Bone marrow (tissue), 2 donors: ENCODE measurements at places on chromosomes 2 and 18.
A peak's percentile ranks its signal among the peaks of the same experiment; 100 is the strongest.

DNA sequence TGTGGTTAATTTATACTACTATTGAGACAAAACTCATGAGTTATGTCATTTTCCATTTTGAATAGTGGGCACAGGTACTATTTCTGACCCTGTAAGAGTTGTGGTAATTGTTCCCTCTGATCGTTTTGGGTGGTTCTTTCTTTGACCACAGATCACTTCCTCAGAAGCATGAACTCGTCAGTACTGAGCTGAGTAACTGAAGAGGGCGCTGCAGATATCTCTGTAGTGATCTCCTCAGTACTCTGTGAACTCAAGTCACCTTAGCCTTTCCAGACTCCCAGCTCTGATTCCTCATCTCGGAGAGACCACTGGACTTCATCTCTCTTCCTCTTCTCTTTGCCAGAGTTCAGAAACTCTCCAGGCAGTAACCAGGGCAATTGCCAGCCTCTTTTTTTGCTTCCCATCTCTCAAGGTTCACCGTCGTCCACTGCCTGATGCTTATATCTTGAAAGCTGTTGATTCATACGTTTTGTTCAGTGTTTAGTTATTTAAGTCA lies 9.4 kb upstream of the IL1RL1 start:
- DNase-seq: no peak

DNA sequence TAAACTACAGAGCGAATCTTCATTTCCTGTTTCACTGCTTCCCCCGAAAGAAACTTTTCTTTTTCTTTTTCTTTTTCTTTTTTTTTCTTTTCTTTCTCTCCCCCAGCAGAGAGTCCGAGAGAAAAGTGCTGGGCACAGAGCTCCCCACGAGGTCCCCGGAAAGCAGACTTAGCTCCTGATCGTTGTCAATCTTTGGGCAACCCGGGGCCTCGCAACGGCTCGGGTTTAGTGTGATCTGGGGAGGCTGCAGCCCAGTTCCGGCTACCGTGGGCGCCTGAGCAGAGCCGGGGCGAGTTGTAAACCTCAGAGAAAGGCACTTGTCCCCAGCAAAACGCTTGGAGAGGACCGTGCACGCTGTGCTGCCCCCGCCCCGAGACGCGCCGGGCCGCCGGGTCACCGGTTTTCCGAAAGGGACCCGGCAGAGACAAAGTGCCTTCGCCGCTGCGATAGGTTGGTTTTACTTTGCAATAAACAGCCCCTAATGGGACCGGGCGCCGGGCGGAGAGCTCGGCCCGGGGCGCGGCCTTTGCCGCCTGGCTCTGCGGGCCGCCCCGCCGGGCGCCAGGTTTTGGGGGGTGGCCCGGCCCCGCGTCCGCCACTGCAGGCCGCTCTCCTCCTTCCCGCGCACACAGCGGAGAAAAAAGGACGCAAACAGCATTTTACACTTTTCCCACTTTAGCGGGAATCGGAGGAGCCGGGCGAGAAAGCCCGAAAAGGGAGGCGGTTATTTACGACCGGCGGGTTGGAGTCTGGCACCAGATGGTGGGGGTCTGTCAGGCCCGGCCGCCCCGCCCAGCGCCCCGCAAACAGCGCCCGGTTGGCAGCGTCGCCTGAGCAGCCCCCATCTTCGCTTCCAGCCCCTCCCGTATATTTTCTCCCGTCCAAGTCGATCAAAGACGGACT lies 136.0 kb downstream of the INSIG2 start:
- DNase-seq: no peak

DNA sequence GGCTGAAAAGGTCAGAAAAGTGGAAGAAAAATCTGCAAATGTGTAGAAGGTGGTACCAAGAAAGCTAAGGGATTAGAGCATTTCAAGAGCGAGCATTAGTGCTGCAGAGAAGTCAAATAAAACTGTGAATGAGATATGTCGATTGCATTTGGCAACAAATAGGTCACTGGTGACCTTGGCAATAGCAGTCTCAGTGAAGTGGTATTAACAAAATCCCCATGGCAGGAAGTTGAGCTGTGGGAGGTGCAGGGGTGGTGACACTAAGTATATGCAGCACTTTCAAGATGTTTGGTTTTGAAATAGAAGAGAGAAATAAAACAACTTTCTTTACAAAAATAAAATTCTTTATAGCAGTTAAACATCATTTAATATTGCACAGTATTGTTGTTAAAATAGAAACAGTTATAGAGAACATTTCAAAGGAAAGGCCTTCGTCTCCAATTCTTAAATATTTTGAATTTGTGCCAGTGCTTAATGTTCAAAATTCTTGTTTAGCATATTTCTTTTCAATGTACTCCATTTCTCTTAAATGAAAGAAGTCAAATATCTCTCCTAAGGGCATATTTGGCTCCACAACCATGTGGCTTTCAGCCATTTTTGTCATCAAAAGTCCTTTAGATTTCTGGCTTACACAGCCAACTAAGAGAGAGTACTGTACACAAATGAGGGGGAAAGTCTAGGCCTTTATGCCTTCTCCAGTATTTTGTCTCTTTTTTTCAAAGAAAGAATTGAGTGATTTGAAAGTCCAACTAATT lies 443.0 kb upstream of the MMADHC start:
- no peak for DNase-seq

- DNase-seq: no peak
These were observed 79.6 kb downstream of the PDE11A start for GRCh38 chr2:177992992-177993391.

GRCh38 chr2:99106913-99107312 lies 34.6 kb upstream of the C2orf15 start:
- DNase-seq: peak; percentile 28

- DNase-seq: no peak
These were observed 131.2 kb upstream of the SOX11 start for GRCh38 chr2:5561006-5561405.

- DNase-seq: no peak
These were observed 48.6 kb downstream of the PTGR3 start for GRCh38 chr18:75160364-75160763.

- DNase-seq: no peak
These were observed 508.1 kb downstream of the ADCYAP1 start for GRCh38 chr18:1412655-1413322.

- no peak for DNase-seq
These were observed 143.4 kb upstream of the LYPD1 start for GRCh38 chr2:132813422-132813821.

GRCh38 chr2:69693775-69694450 lies 48.0 kb upstream of the ANXA4 start:
- no peak for DNase-seq

DNA sequence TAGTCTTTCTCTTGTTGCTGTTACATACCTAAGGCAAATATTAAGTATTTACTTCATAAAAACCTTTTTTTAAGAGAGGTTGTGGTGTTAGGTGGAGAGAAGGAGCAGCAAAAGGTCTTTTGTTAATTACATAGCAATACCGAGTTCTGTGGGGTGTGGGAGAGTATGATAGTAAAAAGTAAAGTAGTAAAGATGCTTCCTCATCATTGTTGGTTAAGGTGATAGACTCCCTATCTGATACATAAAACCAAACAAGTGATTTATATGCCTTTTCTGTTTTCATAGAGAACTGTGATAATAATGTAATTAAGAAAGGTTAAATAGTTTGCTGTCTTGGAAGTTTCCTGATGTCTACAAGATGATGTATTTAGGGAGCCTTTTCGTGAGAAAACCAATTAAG lies 75.4 kb downstream of the EML4 start:
- DNase-seq: no peak

DNA sequence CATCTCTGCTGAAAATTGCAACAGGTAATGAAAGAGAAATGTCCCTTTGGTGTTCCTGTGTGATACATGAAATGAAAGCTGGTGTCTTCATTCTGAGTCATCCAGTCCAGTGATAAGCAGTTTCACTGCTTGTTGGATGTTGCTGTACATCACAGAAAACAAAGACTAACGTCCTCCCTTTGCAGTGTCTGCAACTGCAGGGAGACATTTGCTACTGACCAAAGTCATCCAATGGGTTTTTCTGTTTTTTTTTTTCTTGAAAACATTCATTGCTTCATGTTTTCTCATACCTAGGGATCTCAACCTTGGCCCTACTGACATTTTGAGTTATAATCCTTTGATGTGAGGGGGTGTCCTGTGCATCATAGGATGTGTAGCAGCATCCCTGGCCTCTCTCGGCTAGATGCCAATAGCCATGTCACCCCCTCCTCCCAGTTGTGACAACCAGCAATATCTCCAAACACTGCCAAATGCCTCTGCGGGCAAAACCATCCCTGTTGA lies 63.6 kb upstream of the FZD5 start:
- DNase-seq: no peak

DNA sequence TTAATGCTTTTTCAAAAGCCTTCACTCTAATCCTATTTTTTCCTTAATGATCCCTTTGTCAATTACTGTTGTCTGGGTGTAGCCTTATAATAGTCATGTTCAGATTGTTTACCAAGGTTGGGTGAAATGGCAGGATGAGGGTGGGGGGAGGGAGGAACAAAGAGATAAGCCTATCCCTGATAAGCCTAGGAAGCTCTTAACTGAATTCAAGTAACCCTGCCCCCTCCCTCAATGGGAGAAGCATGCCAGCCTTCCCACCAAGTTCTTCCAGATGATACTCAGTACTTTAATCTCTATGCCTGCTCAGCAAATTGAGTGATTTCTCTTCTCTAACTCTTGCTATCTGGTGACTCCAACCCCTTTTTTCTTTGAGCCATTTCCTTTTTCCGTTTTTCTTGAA lies 180.3 kb upstream of the ETAA1 start:
- no peak for DNase-seq

DNA sequence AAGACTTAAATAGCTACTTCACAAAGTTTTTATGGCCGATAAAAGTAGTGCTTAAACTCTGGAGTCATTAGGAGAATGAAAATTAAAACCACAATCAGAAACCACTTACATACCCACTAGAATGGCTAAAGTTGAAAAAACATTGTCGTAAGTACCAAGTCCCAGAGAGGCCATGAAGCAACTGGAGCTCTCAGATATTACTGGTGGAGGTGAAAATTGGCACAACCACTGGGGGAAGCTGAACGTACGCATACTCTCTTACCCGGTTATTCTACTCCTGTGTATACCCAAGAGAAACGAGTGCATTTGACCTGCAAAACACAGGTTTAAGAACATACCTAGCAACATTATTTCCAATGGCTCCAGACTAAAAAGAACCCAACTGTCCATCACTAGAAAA lies 76.5 kb upstream of the TMEM247 start:
- no peak for DNase-seq

GRCh38 chr2:11602563-11603204 lies 67.3 kb downstream of the NTSR2 start:
- DNase-seq: no peak

DNA sequence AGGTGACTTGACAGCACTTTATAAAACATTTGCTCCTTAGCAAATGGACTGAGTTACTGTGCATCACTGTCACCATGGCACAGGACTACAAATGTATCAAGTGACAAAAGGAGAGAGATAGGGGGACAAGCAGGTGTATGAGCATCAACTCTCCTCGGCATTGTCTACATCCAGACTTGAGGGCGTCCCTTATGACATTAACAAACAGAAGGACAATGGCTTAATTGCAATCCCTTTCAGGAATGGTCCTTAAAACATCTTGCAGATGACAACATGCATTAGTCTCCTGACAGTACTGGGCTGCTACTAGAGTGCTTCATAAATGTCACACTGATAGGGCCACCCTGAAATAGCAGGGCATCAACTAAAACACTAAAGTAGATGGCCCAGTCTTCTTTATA lies 198.8 kb downstream of the PDE1A start:
- no peak for DNase-seq

- DNase-seq: no peak
These were observed 156.0 kb downstream of the SEPTIN10 start for GRCh38 chr2:109457794-109458193.

- DNase-seq: no peak
These were observed 492.3 kb downstream of the NYAP2 start for GRCh38 chr2:225891771-225892170.

DNA sequence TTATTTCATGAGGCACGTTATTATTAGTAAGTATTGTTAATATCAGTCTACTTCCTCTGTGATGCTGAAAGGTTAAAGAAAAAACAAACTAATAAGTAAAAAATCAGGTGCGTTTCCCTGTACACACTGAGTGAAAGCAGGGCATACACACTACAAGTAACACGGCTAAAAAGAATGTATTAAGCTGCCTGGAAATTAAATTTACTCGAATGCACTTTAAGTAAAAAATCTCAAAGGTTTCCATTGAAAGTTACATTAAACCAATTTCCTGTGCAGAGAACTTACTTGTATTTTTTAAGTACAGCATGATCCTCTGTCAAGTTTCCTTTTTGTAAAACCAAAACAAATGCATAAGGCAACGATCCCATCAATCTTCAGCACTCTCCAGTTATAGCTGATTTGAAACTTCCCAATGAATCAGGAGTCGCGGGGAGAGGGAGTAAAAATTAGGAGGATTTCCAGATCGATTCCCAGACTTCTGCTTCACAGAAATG lies 633 bp downstream of the BCL2 start:
- DNase-seq: no peak
